ENCODE measurements at places on chromosomes 12 and 14.

GRCh38 chr12:91123236-91123916 lies 12.1 kb upstream of the LUM start:
- DNase-seq = no peak

DNA sequence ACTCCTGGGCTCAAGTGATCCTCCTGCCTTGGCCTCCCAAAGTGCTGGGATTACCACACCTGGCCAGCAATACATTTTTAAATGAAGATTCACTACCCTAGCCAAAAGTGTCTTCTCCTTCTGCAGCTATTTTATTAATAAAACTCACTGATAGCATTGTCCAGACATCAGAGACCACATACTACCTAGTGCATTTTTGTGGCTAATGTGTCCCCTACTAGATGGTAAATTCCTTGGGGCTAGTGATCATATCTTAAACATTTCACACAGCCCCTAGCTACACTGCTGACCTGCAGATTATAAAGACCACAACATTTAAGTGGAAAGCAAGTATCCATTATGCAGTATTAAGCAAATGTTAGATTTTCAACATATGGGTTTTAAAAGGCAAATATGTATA lies 17.0 kb downstream of the DTD2 start:
- DNase-seq = no peak

- no peak for DNase-seq
Observed at GRCh38 chr12:57325395-57325794, 74.4 kb upstream of the STAC3 start.

- DNase-seq = peak; percentile 1
Observed at GRCh38 chr14:66746316-66747006, 238.5 kb downstream of the GPHN start.

- no peak for DNase-seq
Observed at GRCh38 chr12:20507056-20507455, 138.7 kb downstream of the PDE3A start.

- no peak for DNase-seq
Observed at GRCh38 chr12:96861656-96862055, 45.4 kb upstream of the NEDD1 start.

DNA sequence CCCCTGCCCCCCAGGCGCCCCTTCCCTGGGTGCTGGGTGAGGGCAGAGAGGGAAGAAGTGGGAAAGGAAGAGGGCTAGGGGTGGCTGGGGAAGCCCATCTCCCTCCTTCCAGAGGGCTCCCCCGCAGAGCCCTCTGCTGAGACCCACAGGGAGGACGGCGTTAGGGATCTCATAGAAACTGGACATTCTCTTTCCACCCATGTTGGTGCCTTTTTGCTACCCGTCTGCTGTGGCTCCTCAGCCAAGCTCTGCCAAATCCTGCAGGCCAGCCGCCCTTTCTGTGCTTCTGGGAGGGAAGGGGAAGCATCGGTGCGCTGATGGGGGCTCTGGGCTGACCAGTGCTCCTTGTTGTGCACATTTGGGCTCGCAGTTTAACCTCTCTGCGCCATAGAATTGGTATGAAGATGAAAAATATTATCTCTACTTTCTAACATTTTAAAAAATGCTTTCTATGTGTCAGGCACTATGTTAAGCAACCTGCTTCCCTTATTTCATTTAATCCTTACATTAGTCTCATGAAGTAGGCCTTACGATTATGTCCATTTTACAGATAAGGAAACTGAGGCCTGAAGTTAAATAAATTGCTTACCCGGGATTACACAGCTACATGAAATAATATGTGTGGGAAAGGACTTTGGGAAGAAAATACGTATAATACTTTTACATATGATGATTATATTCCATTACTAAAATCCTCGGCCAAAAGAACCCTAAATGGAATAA lies 981 bp downstream of the SLC48A1 start:
- DNase-seq = no peak

DNA sequence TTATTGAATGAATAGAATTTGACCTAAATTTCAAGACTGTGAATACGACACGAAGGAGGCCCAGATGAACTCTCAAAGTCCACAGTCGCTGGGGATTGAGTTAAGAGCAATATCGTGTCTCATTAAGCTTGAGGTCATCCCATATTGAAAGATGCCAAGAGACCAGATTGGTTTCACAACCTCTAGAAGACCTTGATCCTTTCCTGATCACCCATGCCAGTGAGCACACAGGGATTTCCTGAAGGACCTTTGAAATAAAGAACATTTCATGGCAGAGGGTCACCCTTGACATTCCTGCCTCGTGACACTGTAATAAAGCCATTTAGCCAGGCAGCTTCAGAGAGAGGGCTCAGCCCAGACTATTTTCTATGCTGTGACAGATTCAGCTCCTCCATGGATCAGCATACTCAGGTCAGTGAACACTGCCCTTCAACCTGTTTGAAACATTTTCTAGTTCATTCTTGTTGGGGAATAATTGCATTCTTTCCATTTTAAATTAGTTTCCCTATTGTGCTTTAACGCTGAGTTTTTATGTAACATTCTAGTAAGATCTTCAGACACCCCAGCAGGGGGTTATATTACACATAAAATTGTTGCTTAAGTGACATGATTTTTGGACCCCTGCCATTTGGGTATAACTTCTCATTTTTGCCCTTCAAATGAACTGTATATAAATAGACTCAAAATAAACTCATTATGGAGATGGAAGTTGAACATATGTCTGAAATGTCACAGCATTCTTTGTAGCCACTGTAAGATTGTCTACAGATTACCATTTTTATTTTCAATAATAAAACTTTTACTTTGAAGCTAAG lies 213.2 kb downstream of the C12orf50 start:
- no peak for DNase-seq

GRCh38 chr14:86299994-86300393 lies 770.0 kb downstream of the FLRT2 start:
- no peak for DNase-seq

DNA sequence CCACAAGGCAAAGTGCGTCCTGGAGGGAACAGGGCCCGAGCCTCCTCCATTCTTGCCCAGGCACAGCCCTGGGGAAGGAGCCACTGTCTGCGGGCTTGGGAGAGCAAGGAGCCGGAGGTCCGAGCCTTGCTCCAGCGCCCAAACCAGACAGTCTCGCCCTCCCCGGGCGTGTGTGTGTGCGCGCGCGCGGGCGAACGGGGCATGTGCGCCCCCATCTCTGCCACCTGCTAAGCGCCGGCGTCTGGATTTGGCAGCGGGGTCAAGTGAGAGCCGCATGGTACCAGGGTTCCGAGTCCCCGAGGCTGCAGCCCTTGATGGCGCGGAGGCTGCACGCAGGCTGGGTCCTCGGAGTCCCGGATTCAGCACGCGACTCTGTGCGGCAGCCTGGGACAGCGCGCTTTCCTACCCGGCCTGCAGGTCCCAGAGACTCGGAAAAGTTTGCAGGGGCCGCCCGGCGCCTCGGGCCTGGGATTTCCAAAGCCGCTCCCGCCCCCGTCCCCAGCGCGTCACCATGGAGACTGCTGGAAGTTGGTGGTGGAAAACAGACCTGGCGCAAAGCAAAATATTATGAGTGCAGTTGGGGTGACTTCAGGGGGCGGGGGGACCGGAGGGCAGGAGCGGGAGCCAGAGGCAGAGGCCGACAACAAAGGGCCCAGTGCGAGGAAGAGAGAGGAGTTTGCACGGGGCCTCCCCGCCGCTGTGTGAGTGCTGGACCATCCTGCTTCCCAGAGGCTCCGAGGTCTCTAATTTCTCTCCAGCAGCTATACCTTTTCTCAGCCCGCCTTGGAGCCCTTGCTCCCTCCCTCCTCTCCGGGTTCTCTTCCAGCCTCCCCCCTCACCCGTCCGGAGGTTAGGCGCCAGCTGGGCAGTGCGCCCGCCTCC lies 4.2 kb downstream of the RFX4 start:
- no peak for DNase-seq

DNA sequence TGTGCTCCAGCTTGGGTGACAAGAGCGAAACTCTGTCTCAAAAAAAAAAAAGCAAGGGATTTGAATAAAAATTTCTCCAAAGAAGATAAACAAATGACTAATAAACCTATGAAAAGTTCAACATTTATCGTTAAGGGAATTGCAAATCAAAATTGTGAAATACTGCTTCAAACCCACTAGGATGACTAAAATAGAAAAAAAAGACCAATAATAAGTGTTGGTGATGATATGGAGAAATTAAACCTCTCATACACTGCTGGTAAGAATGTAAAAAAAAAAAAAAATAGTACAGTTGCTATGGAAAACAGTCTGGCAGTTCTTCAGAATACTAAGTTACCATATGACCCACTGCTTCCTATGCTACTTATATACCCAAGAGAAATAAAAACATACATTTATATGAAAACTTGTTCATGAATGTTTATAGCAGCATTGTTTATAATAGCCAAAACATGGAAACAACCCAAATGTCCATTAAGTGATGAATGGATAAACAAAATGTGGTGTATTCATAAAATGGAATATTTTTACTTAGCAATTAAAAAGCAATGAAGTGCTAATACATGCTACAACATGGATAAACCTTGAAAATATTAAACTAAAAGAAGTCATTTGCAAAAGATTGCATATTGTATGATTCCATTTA lies 39.4 kb upstream of the TMPRSS12 start:
- DNase-seq = no peak

DNA sequence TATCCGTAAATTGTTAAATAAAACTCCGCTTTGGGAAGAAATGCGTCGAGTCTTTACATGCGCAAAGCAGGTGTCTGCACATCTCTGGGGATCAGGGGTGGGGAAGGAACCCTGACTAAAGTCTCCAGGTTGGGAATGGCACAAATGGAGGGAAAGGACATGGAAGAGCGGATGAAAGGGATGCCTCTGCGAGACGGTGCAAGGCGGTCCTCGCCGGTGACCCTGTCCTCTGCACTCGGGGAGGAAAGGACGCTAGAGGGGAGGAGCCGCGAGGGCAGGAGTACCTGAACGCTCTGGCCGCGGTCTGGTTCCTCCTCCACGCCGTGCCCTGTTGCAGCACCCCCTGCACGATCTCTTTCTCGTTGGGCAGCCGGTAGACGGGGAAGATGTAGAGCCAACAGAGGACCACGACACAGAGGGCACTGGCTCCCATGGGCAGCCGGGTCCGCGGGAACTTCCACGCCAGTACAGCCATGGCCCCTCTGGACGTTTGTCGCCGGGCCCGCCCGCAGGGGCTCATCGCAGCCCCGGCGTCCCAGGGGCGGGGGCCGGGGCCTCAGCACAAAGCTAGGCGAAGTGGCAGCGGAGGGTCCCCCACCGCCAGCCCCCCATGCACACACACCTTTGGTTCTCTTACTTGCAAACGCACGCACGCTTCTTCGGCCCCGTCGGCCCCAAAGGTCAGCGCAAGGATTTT lies 646 bp downstream of the ST8SIA1 start:
- no peak for DNase-seq

DNA sequence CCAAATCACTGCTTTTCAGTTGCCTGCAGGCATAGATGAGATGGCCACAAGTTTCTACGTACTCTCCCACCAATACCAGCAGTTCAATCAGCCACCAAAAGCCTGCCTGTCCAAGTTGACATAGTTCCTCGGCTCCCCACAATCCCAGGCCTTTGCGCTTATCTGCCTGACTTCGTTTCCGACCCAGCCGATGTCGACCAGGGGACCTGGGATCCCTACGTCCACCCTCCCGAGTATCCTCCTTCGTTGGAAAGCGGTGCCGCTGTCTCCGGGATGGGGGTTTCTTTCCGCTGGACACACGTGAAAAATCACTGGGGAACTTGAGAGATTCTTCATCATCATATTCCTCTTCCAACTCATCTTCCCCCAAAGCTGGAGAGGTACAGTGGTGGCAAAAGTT lies 1.6 kb downstream of the DNAJC14 start:
- no peak for DNase-seq

DNA sequence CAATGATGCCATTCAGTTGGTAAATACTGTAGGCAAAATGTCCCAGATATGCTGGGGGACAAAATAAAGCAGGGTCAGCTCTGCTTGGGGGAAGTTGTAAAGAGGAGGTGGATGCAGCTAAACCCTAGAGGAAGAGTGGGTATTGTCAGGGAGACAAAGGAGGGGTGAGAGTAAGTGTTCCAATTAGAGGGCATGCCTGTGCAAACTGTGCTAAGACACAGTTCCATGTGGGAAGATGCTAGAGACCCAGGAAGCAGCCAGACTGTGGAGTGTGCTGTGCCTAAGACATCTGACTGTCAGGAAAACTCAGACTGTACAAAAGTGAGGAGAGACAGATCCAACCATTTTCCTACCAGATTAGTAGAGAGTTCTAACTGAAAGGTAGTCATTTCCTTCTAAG lies 474.3 kb downstream of the ATP23 start:
- DNase-seq = no peak

DNA sequence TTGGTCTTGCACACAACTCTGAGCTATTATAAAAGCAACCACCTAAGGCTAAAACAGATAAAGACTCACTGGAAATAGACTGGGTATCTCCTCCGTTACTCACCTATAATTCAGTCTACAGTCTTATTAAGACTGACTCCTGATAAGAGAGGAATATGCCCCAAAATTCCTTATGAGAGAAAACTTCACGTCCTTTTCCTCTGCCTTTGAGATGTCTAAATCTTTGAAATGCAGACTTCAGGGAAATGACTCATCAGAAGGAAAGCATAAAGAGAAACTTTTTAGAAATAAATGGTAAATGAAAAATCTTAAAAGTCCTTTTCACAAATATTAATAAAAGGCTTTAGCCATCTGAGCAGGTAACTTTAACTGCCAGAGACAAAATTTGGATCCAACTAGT lies 187.5 kb upstream of the RTL1 start:
- no peak for DNase-seq

- no peak for DNase-seq
Observed at GRCh38 chr12:26044592-26044991, 80.2 kb downstream of the BHLHE41 start.

DNA sequence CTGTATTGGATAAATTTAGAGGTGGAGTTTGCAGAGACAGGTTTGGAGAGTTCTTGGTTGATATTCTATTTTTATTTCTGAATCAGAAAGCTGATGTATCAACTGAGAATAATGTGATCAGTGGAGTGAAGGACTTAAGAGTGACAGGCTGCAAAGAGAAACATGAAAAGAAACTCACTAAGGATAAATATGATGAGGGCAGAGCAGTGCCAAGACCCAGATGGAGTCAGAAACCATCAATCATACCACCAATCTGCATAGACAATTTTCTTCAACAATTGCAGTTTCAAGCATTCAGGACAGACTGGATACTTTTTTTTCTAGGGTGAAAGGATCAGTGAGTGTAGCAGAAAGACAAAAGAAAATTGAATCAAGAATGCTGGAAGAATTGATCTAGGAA lies 226.7 kb upstream of the NAV3 start:
- DNase-seq = no peak

DNA sequence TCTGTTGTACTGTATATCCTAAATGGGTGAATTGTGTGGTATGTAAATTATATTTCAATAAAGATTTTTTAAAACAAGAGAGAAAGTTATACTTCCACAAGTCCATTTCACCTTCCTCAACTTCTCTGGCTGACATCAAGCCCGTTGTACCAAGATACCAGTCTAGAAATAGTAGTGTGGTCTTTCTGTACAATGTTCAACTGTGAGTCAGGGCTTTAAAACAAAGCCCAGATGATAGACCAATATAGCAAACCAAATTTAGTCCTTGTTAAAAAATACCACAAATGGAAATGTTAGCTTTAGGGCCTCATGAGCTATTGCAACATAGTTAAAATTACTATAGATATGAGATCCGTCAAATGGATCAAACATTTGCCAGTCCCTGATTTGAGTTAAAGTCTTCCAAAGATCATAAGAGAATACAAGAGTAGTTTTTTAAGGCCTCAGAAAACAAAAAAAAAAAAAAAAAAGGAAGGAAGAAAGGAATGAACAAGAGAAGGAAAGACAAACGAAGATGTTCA lies 49.0 kb upstream of the EGLN3 start:
- DNase-seq = no peak

- DNase-seq = no peak
Observed at GRCh38 chr14:100816950-100817901, 8.7 kb upstream of the MEG3 start.

GRCh38 chr12:122189626-122190475 lies 6.9 kb downstream of the LRRC43 start:
- DNase-seq = no peak

- DNase-seq = no peak
Observed at GRCh38 chr14:85527006-85527405, 2.9 kb upstream of the FLRT2 start.
